ENCODE measurements at places on chromosomes 2 and 18.

DNA sequence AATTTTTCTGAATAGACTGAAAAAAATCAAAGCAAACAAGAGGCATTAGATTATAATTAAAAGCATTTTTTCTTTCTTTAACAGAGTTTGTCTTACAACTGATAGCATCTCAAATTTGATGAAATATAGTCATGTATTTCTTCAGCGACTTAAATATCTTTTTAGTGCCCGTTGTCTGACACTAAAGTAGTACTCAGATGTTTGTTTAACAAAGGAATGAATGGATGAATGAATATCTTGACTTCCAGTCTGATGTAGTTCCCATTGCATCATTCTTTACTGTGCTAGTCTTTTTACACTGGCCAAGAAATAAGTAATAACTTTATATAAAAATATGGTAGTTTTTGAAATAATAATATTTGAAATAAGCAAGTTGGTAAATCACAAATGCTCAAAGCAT, 111.1 kb downstream of the TTC27 start:
- no peak for DNase-seq

DNA sequence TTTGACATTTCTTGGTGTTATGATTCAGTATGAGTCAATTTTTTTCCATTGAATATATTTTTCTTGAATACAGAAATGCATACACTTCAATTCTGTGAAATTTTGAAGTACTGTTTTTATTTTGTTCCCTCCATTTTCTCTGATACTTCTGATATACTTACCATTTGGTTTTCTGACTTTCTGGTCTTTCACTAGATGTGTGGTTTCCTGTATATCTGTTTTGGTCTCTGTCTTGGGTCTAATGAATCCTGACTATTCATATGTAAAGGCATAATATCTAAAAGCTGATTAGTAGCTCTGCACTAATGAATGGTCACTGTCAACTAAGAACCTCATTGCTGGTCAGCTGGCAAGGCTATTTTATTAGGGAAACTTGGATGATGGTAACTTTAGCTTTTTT, 345.6 kb downstream of the GRB14 start:
- DNase-seq, result no peak

DNA sequence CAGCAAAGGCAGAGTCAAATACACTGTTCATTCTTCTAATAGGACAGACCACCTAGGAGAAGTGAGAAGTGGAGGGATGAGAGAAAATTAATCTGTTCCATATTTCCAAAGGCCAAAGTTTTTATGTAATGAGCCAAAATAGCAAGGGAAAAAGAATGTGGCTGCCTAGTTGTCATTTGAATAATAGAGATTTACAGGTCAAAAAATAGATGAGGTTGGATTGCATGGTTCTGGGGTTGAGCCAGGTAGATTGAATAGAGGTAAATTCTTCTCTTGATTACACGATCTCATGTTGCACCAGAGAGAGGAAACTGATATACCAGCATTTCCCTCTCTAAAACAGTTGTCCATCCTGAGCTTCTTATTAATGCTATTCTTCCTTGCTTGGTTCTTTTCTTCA, 325.8 kb downstream of the CCDC178 start:
- no peak for DNase-seq

DNA sequence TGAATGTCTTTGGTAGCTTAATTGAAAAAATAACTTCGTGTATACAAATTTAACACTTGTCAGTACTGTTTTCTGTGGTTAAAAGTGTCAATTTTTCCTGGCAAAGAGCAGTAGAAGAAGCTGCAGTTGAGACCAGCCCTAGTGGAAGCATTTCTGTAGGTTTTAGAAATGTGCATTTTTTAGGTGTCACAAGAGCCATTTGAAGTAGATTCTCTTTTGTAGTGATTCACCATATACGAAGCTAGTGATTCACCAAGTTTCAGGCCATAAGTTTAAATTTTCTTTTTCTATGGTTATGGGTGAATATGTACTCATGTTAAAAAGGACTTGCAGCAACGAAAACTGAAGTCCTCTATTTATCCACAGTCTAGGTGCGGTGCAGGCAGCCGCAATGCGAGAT, 4.2 kb downstream of the NABP1 start:
- no peak for DNase-seq

DNA sequence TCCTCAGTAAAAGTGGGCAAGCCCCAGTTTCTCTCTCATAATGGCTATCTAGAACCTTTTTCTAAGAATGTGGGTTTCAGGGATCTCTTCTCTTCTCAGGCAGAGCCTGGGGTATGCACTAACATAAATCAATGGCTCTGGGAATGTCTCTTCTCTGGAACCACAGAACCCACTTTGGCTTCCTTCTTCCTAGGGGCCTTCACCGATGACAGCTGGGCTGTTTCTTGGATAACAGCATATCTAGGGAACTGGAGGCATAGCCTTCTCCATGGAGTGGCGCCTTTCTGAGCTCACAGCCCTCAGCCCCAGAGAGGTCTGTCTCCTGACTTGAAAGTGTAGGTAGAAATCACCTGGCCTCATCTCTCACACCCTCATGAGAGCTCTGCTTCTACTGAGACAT, 247.9 kb downstream of the CLIP4 start:
- no peak for DNase-seq

- DNase-seq, result no peak
Measured at GRCh38 chr2:10912796-10913455, 1.2 kb downstream of the KCNF1 start.

DNA sequence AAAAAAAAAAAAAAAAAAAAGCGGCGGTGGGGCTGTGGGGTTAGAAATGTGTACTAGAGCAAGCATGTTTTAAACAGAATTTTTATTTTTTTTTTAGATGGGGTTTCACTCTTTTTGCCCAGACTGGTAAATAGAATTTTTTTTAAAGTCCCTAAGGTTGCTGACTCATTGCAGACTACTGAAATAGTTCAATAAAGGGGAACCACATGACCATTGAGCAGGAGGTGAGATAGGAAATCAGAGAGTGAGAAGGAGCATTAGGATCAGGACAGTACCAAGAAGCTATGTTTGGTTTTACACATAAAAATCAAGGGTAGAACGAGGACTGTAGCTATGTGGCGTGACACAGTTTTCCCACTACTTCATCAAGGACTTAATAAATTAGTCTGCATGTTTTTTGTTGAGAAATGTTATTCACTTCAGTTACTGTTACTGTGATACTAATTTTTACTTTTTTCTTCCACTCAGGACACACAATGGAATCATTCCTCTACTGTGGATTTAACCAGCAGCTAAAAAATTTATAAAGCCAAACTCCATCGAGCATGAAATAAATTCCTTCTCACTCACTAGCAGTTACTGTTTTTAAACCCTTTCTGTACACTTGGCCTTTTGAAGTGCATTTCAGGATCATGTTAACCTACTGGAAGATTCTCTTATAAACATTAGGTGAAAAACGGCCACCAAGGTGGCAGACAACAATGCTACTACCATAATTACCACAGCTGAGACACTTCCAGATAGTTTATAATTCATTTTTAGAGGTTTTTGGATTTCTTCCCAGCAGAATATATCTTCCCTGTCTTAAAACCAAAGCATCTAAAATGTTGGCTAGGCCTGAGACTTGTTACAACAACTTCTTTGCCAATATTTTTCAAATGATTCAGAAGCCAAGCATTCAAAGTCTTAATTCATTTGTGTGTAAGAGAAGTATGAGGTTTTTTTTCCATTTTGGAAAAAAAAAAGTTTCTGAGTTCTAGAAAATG, 33.2 kb downstream of the LAMA1 start:
- DNase-seq, result no peak

- no peak for DNase-seq
Measured at GRCh38 chr2:221533299-221533698, 38.8 kb downstream of the EPHA4 start.

DNA sequence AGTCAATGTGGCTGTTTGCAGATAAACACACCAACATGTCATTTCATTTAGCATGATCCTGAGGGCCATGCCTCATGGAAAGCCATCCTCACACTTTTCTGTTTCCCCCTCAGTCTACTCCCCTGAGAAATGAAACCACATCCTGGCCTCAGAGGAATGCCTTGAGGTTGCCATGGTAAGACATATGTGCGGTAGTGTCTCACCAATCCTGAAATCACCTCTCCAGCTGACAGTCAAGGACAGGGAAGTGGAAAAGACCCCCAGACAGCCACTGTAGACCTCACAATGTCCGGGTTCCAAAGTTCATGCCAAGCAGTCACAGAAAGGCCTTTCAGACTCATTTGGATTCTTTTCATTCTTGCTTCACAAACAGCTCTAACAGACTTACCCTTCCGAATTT, 175.2 kb upstream of the PKDCC start:
- no peak for DNase-seq

GRCh38 chr18:79690586-79691482, 11.2 kb downstream of the CTDP1 start:
- no peak for DNase-seq

DNA sequence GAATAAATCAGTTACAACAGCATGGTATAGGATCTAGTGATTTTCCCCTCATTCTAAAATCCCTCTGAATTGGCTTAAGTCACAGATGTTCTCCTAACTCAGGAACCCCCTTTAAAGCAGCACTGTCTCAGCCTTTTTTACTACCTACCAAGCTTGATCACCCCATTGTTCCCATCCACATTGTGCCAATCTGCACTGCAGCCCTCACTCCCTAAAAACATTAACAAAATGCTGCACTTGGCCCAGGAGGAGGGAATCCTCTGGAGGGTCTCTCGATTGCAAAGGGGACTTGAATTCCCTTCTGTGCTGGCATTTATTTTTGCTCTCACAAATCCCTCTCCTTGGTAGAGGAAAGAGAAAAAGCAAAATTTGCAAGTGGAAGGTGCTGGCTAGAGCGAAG, 223.0 kb downstream of the PID1 start:
- DNase-seq, result no peak

DNA sequence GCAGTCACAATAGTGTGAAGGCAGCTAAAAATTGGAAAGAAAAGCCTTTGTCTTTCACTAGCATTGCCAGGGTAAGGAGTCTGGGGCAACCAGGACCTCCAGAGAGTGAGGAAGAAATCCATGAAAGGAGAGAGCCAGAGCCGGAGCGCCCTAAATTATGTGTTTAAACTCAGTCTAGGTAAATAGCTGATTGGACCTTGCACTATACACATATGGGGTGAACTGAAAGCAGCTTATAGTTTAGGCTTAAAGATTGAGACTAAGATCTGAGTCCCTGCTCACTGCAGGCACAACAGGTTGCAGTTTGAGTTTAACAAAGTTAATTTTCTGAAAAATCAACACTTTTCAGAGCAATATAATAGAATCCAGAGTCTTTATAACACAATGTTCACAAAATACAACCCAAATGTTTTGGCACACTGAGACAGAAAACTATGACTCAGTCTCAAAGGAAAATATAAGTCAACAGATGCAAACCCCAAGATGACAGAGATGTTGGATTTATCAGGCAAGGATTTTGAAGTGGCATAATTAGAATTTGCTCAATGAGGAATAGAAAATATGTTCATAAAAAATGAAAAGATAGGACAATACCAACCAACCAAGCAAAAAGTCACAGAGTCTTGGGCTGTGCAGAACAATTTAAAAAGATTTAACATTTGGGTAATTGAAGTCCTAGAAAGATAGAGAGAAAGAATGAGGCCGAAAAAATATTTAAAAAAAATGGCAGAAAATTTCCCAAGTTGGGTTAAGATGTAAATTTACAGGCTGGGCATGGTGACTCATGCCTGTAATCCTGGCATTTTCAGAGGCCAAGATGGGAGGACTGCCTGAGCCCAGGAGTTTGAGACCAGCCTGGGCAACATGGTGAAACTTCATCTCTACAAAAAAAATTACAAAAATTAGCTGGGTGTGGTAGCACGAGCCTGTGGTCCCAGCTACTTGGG, 39.6 kb downstream of the DOK1 start:
- no peak for DNase-seq

DNA sequence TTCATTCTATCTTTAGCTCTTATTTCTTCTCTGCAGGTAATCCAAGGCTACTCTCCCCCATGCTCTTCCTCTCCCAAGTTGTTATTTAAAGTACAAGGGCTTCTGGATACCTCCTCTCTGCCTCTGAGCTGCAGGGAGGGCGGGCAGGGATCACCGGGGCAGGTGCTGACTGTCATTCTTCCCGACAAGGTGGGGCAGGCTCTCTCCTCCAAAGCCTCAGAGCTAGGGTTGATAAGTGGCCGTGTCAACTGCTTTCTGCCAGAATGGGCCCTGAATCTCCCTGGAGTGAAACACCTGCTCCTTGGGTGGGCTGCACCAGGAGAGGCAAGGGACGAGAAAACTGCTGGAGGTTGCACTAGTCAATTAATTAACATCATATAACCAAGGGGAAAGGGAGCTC, 250.3 kb downstream of the SLC4A3 start:
- DNase-seq, result no peak

DNA sequence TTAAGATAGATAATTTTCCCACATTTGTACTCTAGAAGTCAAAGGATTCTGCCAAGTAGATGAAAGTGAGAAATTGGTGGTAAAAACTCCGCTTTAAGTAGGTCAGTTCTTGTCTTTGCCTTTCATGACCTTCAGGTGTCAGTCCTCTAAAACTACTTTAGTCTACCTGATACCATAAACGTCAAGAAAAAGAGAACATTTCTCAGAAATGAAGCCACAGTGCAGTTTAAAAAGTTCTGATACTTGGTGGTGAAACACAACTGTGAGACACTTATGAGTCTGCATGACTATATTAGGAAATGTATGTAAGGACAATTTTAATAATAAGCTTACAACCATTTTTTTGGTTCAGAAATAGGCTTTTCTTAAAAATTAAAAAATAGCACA, 583.3 kb downstream of the SATB2 start:
- no peak for DNase-seq

- DNase-seq, result no peak
Measured at GRCh38 chr2:100011272-100011731, 131.1 kb downstream of the AFF3 start.

DNA sequence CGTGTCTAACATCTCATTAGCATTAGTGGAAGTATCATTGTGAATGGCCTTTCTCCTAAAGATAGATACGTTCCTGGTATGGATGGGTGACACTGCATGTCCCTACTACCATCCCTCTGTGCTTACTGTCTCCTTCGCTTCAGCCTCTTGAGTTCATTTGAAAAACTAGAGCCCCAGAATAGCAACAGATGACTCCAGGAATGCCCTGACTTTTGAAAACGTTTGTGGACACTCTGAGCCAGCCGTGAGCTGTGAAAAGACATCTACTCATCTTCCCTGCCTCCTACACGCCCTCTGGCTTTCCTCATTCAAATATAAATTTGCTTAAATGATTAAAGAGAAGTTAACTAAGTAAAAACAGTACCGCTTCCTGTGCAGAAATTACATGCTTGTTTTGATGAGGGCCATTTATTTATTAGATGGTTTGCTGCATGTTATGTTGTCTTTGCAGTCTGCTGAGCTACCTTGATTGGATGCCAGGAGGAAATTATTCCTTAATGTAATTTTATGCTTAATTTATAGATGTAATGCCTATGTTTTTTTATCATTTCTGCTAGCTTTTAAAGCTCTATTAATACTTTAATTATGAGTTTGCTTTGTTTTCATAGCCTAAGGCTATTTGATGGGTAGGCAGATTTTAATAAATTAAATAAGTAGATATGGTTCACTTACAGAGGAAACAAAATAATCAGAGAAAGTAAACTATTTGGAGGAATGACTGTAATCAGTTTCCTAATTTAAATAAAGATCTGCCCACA, 32.1 kb upstream of the MYO3B start:
- no peak for DNase-seq

Measured in stimulated activated CD8-positive, alpha-beta memory T cell treated with anti-CD3 and anti-CD28 coated beads, Interleukin-7, amount 100 ng/mL, for 48 hours (primary cell).